ENCODE measurements at places on chromosomes 16 and 17.

DNA sequence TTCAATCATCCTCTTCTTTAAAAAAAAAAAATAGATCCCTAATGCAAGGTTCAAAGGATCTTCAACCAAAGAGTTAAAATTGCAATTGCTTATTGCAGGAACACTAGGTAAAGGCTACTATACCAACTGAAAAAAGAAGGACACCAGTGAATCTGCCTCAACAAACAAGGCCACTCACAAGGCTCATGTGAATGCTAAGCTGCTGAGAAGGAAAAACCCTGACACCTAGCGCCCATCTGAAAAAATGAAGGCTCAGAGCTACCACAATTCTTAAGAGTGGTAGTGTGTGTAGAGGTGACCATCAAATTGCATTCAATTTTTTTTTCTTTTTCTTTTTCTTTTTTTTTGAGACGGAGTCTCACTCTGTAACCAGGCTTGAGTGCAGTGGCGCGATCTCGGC is 201.6 kb upstream of the C17orf78 start:
- peak; percentile 10 for DNase-seq

GRCh38 chr17:1730326-1731193 is 6.1 kb downstream of the WDR81 start:
- peak; percentile 43 for DNase-seq

DNA sequence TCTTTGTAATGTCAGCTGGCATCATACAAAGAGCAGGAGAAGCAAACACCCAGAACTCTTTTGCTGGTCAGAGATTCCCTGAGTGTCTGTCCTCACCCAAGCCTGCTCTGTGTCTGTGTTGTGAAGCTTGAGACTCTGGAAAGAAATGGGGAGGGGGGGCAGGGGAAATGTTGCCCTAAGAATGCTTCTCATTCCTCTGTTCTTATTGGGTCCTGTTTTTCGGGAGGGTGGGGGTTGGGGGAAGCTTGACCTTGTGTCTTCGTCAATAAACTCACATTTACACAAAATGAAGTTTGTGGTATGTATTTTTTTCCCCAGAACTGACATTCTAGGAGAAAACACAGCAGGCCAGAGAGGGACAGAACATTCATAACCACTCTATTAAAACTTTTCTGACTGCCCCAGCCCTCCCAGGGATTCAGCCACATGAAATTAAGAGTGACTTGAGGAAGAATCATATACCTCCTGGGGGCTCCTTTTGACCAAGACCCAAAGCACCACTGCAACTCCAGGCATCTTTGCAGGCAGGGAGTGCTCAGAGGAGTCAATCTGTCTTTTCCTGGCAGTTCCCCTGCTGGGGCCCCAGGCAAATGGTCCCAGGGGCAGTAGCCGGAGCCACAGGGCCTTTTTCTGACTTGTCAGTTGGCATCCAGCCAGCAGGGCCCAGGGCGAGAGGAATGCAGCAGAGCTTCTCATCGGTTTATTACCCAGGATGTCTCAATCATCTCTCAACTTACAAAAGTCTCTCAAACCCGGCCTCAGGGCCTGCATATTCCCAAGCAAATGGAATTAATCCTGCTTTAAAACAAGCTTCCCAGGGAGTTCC is 5.1 kb upstream of the RASL10B start:
- DNase-seq, result peak; percentile 90

DNA sequence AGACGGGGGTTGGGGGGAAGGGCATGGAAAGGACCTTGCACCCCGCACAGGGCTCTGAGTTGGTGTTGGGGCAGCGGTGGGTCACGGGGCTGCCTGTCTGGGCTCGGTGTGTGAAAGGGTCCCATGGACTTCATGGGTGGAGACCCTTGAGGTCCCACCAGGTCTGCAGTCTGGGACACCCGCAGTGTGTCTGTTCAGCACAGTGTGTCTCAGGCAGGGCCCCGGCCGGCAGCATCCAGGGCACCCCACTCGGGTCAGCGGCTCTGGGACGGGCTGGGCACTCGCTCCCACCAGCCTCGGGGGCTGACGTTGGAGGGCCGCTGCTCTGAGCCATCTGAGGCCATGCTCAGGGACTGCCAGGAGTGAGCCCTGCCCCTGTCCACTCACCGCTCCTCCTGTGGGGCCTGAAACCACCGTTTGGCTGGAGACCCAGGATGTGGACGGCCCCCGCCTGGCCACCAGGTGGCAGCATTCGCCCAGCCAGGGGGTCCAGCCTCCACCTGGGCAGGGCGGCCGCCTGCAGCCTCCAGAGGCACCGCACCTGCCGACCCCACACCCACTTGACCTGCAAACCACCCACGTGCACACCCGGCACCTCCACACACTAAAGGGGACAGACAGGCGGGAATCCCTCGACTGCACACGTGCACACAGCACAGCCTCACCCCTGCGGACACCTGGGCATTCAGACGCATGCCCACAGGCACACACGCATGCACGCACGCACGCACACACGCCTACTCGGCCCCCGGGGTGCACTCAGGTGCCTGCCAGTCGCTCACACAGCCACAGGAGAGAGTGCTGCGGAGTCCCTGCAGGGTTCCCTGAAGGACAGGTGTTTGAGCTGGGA is 10.1 kb upstream of the ZFPM1 start:
- DNase-seq, result peak; percentile 26

- DNase-seq, result peak; percentile 57
These were observed 32.9 kb downstream of the PCTP start for GRCh38 chr17:55783684-55784245.

GRCh38 chr16:48318630-48319029 is 66.6 kb downstream of the SIAH1 start:
- no peak for DNase-seq

GRCh38 chr17:47806026-47806912 is 15.3 kb downstream of the OSBPL7 start:
- no peak for DNase-seq

DNA sequence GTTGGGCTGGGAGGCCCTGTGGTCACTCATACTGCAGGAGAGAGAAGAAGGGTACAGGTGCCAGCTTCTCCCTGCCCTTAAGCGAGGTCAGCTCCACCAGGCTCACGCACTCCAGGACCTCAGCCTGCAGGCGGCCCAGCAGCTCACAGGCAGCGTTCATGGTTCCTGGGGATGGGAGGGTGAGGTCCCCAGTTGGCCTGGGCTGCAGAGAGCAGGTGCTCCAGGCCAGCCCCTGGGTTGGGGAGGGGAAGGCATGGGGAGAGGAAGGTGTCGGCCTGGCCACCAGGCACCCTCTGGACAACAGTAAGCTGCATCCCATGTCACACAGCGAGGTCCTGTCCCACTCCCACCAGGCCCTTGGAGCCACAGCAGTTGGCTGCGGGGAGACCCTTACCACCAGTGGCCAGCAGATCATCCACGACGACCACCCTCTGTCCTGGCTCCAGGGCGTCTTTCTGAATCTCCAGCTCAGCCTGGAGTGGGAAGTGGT is 2.0 kb downstream of the APRT start:
- no peak for DNase-seq

- no peak for DNase-seq
These were observed 29.7 kb upstream of the FASN start for GRCh38 chr17:82127704-82128103.

DNA sequence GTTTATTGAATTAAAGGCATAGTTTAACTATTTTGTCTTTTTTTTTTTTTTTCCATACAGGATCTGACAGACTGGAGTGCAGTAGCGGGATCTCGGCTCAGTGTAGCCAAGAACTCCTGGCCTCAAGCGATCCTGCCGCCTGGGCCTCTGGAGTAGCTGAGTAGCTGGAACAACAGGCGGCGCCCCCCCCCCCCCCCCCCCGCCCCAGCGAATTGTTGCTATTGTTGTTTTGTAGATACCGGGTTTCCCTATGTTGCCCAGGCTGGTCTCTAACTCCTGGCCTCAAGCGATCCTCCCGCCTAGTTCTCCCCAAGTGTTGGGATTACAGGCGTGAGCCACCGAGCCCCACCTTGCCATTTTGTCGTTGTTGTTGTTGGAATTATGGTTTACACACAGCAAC is 1.3 kb upstream of the CENPV start:
- DNase-seq, result no peak

DNA sequence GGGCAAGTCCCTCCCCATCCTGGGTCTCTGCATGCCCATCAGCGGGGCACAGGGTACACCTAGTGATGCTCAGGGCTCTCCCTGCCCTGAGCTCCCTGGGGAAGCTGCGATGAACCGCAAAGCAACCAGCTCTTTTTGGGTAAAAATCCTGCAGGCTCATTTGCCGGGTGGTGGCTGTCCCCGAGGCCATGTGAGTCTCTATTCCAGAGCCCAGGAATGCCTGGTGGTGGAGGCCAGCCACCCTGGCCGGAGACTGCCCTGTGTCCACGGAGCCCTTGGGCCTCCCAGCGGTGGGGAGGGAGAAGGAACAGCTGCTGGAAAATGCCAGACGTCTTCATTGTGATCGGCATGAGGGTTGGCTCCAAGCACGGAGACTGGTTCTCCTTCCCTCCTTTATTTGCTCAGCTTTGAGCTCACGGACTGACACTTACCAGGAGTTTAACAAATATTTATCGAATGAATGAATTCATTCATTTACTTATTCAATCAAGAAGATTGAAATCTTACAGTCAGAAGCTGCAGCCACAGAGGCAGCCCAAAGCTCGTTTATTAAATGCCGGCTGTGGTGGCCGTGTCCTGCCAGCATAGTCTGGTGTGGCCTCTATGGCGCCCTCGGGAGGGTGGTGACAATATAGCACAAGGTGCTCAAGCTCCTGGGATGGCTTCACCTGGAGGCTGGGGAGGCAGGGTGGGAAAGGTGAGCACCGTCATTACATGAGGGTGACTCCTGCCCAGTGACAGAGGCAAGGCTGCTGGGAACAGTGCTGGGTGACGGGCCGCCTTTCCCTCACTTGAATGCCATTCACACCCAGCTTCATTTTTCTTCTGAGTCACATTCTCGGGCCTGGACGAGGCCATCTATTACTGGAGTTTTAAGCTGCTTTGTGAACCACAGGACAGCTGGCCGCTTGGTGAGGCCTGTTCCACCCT is 31.1 kb upstream of the JPH3 start:
- no peak for DNase-seq

GRCh38 chr17:46817901-46818209 is 637 bp downstream of the WNT3 start:
- no peak for DNase-seq

GRCh38 chr16:3400446-3400778 is 392 bp downstream of the ZSCAN32 start:
- DNase-seq, result no peak

DNA sequence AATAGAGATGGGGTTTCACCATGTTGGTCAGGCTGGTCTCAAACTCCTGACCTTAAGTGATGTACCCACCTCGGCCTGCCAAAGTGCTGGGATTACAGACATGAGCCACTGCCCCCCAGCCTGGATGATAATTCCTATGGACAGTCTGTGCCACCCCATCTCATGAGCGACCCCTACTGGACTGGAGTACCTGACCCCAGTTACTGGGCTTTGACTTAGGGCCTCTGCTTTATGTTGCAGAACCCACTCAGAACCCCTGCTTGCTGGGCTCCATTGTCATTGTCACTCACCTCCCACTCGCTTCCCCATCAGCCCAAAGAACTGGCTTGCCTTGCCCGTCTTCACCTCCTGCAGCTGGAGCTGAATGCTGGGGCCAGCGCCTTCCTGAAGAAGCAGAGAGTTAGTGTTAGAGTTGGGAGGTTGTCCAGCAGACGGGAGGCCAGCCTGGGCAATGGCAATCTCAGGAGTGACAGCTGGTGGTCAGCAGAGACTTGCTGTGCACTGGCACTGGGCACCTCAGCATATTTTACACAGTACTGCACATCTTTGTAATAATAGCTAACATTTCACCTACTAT is 4.0 kb downstream of the TAC4 start:
- no peak for DNase-seq

- no peak for DNase-seq
These were observed 11.9 kb upstream of the AURKB start for GRCh38 chr17:8222380-8222629.

GRCh38 chr17:31433811-31434726 is 42.6 kb downstream of the RAB11FIP4 start:
- DNase-seq, result no peak

DNA sequence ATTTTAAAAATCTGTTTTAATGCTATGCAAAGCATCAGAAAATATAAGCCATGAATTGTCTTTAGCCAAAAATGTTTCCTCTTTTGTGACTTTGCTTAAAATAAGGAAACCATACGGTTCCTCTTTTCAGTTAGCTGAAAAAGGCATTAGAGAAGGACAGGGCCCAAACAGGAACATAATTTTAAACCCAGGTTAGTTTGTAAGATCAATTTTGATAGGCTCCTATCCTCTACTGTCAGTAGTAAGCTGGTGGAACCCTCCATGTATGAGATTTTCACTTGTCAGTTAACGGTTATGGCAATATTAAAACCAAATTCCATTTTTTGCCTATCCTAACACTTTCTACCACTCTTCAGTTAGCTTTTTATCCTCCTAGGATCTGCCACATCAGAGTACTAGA is 4.3 kb downstream of the EVI2B start:
- DNase-seq, result no peak

DNA sequence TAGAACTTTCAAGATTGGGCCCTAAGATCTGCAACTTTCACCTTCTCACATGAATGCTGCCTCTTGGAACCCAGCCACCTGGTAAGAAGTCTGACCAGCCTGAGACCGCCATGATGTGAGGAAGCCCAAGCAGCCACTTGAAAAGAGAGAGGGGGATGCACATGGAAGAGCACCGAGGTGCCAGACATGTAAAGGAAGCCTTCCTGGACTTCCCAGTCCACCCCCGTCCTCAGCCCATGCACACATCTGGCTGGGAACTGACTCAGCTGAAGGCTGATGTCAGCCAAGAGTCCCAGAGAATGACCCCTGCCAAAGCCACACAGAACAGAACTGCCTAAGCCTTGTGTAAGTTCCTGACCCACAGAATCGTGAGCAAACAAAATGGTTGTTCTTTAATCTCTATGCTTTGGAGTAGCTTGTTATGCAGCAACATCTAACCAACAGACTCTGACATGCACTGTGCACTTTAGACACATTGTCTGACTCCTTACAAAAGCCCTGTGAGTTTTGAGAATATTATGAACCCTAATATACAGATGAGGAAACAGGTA is 86.7 kb downstream of the RMI2 start:
- no peak for DNase-seq

- no peak for DNase-seq
These were observed 4.4 kb upstream of the IRX5 start for GRCh38 chr16:54926166-54926838.

DNA sequence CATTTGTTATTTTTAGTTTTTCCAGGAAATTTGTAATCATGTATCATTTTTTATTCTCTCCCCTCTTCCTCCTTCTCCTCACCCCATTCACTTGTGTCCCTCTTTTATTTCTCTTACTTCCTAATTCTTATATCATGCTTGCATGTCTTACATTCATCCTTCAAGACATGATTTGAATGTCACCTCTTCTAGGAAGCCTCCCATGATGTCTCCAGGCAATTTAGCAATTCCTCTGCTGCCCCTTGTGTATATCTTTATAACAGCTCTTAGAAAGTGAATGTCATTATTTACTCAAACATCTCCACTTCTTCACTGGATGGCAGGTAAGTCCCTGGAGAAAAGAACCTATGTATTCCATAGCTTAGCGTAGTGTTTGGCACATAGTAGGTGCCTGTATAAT is 7.8 kb downstream of the HNF1B start:
- DNase-seq, result no peak
